ENCODE measurements at places on chromosomes 3 and 15.

- DNase-seq, result no peak
Observed at GRCh38 chr3:137998121-137999042, 11.6 kb upstream of the CLDN18 start.

DNA sequence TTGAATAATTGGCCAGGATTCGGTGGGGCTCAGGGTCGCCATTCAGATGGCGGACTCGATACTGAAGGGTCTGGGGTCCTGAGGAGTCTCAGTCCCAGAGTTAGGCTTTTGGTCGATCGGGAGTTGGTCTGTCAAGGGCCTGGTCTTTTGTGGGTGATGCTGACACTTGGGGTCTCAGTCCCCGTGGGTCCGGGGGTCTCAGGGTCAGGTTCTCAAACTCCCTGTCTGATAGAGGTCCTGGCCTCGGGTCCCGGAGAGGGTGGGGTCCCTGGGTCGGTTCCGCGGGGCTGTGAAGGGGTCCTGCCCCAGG is 467 bp downstream of the NCKIPSD start:
- DNase-seq, result no peak

- DNase-seq, result no peak
Observed at GRCh38 chr3:27574438-27574795, 90.2 kb upstream of the SLC4A7 start.

- no peak for DNase-seq
Observed at GRCh38 chr3:157692468-157692867, 189.3 kb upstream of the VEPH1 start.

DNA sequence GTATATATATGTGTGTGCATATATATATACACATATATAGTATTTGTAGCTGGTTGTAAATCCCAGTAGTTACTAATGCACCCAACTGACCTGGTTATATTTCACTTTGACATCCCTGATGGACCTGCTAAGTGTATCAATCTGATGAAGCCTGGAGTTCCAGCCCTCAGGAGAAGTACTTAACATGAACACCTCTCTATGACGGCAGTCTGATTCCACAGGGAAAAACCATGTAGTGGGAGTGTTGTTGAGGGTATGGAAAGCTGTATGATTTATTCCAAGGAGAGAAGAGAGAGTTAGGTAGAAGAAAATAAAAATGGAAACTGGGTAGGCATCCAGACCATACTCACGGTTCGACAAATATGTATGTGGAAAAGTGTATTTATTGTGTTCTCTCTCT is 531.2 kb upstream of the SEMA6D start:
- no peak for DNase-seq

- DNase-seq, result no peak
Observed at GRCh38 chr3:190855151-190855550, 7.3 kb downstream of the GMNC start.

- DNase-seq, result no peak
Observed at GRCh38 chr15:98957655-98958054, 49.9 kb downstream of the PGPEP1L start.

DNA sequence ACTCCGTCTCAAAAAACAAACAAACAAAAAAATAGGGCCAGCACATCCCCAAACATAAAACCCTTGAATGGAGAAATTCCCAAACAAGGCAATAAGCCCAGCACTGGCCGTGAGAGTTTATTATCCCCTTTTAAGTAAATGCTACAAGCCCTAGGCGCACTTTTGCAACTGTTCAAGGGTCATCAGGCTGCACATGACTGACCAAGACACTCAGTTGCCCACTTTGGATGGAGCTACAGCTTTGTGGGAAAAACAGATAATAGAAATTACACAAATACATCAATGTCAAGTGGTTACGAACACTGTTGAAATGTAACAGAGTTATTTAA is 33.7 kb upstream of the ZNF445 start:
- no peak for DNase-seq

DNA sequence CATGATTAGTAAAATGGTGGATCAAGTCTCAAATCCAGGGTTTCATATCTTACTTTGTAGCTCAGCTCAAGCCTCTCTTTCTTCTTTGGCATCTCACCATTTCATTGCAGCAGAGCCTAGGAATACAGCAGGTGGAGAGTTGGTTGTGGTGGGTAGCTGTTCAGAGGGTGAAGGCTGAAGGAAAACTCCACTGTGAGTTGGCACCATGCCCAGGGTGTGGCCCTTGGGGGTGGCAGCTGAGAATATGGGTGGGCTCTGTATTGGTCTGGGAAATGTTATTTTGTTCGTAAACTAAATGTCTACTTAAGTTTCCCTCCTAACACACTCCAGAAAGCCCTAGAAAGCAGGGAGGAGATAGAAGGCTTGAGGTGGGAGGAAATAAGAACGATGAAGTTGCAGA is 1.7 kb upstream of the MAP1A start:
- DNase-seq, result no peak

GRCh38 chr15:63422891-63423590 is 41.4 kb upstream of the CA12 start:
- DNase-seq, result no peak

GRCh38 chr3:132735589-132735988 is 13.4 kb upstream of the NPHP3 start:
- DNase-seq, result no peak

GRCh38 chr3:147391781-147392624 is 14.3 kb downstream of the ZIC4 start:
- DNase-seq, result peak; percentile 70

GRCh38 chr3:155807823-155808222 is 1.7 kb upstream of the C3orf33 start:
- no peak for DNase-seq

DNA sequence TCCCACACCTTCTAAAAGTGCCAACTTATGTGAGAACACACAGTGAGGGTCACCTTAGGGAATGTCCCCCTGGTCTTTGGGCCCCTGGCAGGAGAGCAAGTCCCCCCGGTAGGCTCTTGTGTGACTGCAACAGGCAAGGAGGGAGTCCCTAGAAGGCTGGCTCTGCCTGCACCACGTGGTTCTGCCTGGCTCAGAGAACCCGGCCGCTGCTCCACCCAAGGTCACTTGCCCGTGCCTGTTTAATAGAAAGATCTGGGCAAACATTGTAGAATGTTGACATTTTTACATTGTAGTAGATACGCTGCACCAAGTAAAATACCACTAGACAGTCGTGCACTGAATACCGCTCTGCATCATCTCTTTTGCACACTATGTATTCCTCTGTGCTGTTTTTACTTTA is 21.9 kb downstream of the GABRA5 start:
- no peak for DNase-seq

DNA sequence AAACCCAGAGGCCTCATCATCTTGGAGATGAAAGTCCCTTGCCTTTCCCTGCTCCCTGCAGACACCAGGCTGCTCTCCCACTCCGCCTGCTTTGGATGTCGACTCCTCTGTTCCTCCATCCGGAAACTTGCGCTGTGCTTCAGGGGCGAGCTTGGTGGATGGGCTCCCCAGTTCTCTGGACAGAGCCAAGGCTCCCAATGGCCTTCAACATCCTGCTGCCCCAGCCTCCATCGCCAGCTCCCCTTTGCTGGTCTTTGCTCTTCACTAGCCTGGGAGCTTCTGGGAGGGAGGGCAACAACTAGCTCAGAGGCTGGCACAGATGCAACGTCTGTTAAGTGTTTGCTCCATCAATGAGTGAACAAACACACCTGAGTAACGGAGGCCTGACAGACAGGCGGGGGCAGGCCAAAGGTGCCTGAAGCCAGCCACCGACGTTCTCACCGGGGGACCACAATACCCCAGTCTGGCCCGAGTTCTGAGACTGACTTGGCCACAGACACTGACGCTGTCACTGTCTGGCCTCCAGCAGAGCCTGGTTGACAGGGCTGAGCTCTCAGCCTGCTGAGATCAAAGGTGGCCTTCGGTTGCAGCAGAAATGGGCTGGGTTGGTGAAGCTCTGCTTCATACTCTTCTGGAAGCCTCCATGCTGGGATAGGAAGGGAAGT is 39.0 kb downstream of the RGMA start:
- DNase-seq, result no peak

DNA sequence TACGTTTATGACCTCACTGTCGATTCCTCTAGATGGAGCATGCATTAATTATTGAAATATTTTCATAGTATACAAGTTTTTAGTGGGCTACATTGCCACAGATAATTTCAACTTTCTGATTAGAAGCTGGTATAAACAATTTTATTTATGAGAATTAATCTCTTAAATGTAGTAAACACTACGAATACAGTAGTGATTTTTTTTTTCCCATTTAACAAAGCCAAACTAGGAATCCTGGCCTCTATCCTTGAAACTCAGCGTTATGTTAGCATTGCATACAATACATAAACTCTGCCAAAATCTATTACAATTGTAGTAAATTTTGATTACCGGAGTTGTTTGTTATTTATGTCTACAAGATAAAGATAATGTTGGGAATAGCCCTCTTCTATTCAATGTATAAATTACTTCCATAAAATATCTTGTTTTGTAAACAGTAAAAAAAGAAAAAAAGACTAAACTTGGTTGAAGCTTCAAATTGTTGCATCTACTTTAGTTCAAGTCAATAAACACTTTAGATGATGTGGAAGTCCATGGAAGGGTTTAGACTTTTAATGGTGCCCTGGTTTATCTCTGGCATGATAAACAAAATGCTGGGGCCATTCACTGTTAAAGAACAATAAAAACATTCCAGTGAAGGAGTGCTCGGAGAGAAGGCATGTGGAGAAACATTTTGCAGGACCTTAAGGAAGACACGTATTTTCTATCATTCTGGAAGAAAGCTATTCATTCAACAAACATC is 77.3 kb upstream of the NR2F2 start:
- no peak for DNase-seq

- DNase-seq, result no peak
Observed at GRCh38 chr15:67091071-67091979, 25.9 kb downstream of the SMAD3 start.

- DNase-seq, result no peak
Observed at GRCh38 chr3:186551387-186551786, 7.2 kb upstream of the CRYGS start.

DNA sequence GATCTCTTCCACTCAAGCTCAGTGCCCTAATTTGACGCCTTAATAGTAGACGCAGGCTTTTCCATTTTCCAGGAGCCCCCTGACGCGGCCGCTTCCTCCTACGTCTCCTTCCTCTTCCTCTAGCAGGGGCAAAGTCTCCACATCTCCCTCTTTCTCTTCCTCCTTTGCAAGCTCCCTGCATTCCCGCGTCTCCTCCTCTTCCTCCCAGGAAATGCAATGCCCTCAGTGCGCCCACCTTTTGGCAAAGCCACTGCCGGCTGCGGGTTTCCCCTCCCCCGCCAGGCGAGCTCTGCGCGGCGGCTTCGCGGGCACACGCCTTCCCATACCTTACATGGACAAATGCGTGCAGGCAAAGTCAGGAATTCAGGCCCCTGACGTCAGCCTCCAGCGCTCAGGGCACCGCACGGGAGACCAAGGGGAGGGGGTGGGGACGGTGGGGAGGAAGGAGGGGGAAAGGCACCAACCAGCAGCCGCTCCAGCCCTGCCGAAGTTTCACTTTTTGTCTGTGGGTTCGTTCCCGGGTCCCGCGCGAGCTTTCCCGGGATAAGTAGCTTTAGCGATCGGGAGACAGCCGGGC is 432 bp upstream of the LPP start:
- DNase-seq, result peak; percentile 42

DNA sequence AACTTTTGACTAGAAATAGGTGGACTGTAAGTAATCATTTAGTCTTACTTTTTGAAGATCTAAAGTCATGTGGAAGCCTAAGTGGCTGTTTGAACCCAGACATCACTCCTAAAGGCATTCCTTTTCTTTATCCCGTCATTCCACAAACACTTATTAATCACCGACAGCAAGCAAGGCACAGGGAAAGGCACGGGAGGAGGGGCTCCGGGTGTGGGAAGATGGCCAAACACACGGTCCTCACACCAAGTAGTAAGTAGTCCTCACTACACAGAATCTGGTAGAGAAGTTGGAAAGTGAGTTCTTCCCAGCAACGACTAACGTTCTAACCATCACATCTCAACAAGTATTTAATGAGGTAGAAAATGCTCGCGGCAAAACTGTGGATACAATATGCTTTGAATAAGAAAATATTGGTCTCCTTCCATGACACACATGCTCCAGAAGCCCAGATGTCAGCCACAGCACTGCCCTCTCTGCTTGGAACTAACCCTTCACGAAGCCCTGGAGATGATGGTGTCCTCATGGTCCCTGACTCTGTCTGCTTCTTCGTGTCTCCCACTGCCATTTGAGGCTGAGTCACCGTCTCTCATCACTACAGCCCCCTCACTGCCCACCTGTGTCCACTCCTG is 202.2 kb downstream of the OPA1 start:
- DNase-seq, result no peak

DNA sequence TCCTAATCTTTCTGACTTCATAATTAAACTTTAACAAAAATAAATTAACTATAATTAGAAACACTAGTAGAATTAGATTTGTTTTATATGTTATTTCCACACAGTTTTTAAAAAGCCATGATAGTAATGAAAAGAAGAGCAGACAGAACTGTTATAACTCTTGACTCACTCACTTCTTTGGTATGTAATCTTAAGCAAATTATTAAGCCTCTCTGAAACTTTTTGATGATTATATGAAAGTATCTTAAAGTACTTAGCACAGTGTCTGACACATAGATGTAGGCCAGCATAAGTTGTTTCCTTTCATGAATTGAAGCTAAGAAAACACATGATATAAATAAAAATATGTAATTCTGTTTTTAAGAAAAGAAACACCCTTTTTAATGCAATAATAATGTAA is 123.6 kb upstream of the MLF1 start:
- DNase-seq, result no peak

- DNase-seq, result no peak
Observed at GRCh38 chr3:74537164-74537563, 77.3 kb downstream of the CNTN3 start.

- no peak for DNase-seq
Observed at GRCh38 chr3:188378786-188379185, 224.8 kb downstream of the LPP start.

DNA sequence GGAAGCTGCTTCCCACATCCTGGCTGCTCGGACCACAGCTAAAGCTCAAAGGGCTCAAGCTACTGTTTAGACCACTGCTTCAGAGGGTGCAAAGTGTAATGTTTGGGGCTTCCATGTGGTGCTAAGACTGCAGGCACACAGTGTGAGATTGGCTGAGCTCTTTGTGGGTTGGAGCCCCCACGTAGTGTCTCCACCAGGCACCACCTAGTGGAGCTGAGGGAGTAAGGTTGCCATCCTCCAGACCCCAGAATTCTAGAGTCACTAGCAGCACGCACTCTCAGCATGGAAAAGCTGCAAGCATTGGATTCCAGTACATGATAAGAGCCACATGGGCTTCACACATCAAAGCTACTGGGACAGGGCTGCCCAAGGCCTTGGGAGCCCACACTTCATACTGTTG is 9.3 kb downstream of the MKRN3 start:
- no peak for DNase-seq

- no peak for DNase-seq
Observed at GRCh38 chr3:115108614-115109013, 38.5 kb downstream of the ZBTB20 start.

- DNase-seq, result no peak
Observed at GRCh38 chr3:172181932-172182586, 142.7 kb downstream of the FNDC3B start.

- no peak for DNase-seq
Observed at GRCh38 chr3:112721231-112721630, 80.3 kb upstream of the CCDC80 start.

DNA sequence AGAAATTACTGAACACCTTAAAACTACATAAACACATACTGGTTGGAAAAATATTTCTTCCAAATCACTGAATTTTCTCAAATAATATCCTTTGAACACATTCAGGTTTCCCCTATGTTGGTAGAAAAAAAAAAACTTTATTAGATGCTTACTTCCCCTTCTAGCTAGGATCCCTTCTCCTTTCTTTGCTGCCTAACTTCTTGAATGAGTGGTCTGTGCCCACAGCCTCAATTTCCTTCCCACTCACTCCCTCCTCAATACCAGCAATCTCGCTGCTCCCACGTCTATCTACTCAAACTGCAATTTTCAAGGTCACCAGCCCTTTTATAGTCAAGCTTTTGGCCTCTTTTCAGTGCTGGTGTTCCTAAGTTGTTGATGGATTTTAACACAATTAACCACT is 8.3 kb downstream of the CD200R1 start:
- DNase-seq, result no peak

All from putamen (tissue), 1 donor.